AG09319 (cell line): ENCODE measurements at places on chromosomes 3 and 15.
A peak's percentile ranks its signal among the peaks of the same experiment; 100 is the strongest.

DNA sequence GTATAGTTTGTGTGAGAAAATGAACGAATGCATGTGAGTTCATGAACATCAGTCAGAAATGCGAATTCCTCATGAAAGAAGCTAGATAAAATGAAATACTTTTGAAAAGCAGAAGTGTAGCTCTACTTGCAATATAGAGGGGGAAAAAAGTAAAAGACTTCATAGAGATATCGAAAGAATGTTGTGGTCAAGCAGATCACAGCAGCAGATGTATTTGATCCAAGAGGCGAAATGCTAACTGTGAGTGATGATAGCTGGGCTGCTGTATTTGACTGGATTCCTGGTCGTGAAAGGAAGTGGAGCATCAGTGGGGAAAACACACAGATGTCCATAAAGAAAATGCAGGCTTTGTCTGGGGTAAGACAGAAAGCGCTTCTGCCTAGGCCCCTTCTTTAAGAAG is 112.4 kb downstream of the ADAMTSL3 start:
- no peak for DNase-seq

DNA sequence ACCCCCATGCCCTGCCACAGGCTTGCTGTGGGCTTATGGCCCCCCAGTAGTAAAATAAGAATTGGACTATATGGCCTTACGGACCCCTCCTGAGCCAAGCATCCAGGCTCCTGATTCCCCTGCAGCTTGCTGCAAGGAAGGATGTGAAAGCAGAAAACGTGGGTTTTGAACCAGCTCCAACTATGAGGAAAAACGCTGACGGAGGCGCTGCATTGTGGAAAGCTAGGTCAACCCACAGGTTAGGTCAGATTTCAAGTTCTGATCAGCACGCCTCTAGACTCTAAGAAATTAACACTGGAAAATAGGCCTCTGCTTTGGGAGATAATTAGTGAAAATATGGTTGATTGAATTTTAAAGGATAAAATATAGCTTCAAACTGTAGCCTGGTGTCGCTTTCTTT is 195.4 kb upstream of the HES1 start:
- DNase-seq: no peak

GRCh38 chr3:27219127-27219845 is 149.9 kb downstream of the NEK10 start:
- DNase-seq: no peak

- no peak for DNase-seq
Measured at GRCh38 chr3:44114142-44114541, 127.5 kb upstream of the TOPAZ1 start.

DNA sequence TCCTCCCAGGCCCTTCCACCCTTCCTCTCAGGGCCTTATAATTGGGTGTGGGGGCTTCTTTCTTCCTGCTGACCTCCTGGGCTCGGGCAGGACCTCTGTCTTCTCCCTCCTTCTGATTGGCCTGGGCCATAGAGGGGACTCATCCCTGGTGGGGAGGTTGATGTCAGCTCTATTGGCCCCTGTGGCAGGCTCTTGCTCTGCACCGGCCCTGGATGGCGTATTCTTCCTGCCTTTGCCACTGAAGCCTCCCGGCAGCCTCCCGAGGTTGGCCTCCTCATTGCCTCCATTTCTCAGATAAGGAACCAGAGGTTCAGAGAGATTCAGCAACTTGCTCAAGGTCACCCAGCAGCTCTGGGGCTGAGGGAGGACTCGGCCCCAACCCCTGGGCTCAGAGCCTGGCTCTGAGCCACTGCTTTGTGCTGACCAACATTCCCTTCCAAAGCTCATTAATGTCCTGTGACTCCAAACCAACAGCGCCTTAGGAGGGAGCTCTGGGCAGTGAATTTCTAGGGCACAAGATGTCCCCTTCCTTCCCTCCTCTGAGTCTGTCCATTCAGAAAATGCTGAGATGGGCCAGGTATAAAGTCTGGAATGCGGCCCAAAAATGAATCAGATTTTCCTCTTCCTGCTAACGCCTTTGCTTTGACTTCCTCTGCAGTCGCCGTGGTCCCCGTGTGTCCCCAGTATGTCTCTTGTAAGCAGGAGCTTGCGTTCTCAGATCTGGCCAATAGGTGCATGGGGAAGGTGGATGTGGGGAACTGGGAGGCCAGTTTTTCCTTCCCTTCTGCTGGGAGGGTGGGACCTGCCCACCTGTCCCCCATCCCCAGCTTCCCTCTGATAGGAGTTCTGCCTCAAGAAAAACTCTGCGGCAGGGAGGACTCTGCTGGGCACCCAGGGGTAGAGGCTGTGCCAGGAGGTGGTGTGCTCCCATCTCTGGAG is 74.2 kb downstream of the HMCES start:
- no peak for DNase-seq

DNA sequence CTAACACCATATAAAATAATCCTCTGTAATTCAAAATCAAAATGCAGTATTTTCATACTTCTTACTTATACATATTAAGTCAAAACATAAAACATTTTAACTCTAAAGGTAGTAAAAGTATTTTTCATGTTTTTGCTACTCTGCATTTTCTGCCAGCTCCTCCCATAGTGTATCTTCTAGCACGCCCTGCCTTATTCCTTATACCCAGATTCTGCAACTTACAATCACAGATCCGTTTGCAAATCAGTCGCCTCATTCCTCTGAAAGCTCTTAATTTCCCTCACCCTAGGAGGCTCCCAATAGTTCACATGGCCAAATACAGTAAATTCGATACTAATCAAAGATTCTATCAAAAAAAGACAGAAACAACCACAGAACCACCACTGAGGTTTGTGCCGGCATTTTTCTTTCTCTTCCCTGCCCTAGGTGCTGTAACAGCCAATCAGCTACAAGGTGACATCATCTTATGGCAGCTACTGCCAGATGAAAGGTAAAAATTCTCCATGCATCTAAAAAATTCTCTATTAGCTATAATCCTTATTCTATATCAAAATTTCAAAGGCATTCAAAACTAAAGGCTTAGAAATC is 72.9 kb downstream of the CLASP2 start:
- no peak for DNase-seq

GRCh38 chr15:74406992-74407705 is 26.6 kb downstream of the SEMA7A start:
- peak; percentile 64 for DNase-seq

GRCh38 chr3:71219744-71220638 is 363.5 kb downstream of the FOXP1 start:
- DNase-seq: no peak

DNA sequence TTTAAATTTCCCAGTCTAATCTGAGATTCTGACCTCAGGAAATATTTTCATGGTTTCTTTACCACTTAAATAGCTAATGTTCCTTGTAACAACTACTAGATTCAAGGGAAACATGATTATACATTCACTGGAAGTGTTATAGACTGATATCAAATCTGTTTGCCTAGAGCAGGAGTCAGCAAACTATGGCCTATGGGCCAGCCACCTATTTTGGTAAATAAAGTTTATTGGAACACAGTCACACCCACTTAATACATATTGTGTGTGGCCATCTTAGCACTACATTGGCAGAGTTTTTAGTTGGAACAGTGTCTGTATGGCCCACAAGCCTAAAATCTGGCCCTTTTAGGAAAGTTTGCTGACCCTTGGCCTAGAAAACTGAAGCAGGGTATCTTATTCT is 50.1 kb downstream of the GLCE start:
- DNase-seq: no peak

DNA sequence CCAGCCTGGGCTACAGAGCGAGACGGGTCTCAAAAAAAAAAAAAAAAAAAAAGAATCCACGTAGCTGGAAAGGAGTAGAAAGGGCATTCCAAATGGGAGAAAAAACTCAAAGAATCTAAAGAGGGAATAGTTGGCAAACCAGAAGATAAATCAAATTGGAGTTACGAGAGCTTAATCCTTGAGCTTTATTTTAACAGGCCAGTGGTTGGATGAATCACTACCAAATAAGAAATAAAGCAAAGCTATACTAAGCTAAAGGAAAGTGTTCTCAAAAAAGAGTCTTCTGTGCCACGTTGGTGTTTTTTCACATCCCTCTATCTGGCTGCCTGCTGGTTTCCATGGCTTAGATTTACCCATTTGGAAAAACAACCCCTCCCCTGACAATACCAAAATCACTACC is 14.0 kb downstream of the VGLL4 start:
- no peak for DNase-seq

GRCh38 chr3:171311784-171312183 is 148.4 kb downstream of the TNIK start:
- DNase-seq: no peak

DNA sequence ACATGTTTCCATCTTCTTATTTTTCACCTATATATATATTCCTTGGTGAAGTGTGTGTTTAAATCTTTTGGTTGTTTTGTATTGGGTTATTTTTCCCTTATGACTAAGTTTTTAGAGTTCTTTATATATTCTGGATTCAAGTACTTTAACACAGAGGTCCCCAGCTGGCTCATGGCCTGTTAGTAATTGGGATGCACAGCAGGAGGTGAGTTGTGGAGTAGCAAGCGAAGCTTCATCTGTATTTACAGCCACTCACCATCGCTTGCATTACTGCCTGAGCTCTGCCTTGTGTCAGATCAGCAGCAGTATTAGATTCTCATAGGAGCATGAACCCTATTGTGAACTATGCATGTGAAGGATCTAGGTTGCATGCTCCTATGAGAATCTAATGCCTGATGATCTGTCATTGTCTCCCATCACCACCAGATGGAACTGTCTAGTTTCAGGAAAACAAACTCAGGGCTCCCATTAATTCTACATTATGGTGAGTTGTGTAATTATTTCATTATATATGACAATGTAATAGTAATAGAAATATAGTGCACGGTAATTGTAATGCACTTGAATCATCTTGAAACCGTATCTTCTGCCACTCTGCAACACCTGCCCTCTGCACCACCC is 151.6 kb downstream of the RSRC1 start:
- no peak for DNase-seq

GRCh38 chr15:89575656-89576416 is 567 bp downstream of the TICRR start:
- DNase-seq: no peak

DNA sequence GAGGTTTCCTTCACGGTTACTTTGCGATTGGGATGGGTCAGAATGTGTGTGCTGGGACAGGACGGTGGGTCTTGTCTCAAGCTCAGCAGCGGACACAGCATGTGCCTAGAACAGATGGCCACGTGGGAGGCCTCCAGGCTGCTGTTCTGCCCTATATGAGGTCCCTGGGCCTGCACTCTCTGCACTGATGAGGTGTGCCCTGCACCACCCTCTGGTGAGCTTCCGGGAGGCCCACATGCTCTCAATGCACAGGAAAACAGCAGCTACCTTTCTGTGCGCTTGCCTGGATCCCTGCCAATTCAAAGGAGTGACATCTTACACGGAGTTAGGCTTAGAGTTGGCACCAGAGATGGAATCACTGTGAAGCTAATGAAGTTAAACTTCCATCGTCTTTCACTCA is 59.8 kb downstream of the BOC start:
- DNase-seq: no peak

- no peak for DNase-seq
Measured at GRCh38 chr3:23748398-23749110, 57.2 kb upstream of the UBE2E1 start.

GRCh38 chr3:187998611-187999010 is 155.3 kb upstream of the LPP start:
- DNase-seq: no peak

- DNase-seq: no peak
Measured at GRCh38 chr15:88202231-88202630, 54.3 kb downstream of the NTRK3 start.

GRCh38 chr3:102183186-102183585 is 251.6 kb upstream of the ZPLD1 start:
- no peak for DNase-seq

- no peak for DNase-seq
Measured at GRCh38 chr15:38427380-38427779, 26.5 kb upstream of the FAM98B start.

DNA sequence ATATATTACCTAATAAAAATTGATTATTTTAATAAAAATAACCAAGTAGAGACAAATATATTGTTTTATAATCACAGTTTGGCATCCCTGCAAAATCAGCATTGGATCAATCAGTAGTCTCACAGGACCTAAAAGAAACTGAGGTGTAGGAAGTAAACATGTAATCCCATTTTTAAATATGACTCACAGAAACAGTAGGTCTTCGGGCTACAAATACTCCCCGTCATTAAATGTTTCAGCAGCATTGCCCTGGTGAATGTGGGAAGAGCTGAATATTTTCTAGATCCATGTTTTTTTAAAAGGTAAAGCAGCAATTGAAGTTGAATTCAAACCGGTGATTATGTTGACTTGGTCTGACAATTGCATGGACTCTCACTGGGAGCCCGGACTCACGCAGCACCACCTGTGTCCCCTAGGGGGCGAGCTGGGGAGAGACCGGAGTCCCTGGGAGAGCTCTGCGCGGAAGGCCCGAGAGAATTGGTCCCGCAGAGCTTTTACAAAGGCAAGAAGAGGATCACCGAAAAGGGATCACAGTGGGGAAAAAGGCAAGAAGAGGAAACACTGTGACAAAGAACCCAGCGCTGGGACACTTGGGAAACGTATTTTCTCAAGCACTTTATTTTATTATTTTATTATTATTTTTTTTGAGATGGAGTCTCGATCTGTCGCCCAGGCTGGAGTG is 17.2 kb upstream of the USP3 start:
- DNase-seq: no peak

DNA sequence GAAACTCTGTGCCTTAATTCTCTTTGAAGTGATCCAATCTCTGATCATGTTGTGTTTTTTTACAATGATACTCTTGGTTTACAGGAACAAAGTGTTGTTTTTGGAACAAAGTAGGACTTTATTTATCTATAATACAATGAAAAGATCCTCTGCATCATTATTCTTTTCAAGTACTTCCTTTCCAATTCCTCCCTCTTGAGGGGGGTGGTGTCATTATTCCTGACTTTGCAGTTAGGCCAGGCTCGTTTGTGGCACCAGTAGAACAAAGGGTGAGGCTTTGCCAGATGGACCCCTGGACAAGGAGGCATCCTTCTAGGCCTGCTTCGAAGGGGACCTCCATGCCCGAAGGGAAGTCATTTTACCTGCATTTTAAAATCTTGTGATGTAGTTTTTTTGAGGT is 41.7 kb upstream of the ZBTB38 start:
- DNase-seq: no peak

DNA sequence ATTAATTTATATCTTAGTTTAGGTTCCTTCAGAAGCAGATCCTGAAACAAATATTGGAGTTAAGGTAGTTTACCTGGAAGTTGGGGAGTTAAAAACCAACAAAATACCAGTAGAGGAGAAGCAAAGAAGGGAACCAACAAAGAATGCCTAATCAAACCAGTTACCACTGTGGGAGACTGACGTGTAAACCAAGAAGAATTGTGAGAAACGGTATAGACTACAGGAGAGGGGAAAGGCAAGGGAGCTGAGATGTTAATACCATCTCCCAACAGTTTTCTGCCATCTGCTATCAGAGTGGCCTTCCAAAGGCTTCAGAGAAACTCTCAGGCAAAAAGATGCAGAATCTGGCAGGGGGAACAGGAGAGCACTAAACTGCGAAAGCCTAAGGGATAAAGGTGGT is 53.5 kb downstream of the BFSP2 start:
- no peak for DNase-seq
